Activated CD4-positive, alpha-beta T cell treated with anti-CD3 and anti-CD28 coated beads, Interleukin-2, Interleukin-4, amounts not matched to agents 100 ng/mL and 50 ng/mL, durations not matched to agents 16 hours and 8 hours (primary cell): ENCODE measurements at places on chromosomes 12 and 14.

DNA sequence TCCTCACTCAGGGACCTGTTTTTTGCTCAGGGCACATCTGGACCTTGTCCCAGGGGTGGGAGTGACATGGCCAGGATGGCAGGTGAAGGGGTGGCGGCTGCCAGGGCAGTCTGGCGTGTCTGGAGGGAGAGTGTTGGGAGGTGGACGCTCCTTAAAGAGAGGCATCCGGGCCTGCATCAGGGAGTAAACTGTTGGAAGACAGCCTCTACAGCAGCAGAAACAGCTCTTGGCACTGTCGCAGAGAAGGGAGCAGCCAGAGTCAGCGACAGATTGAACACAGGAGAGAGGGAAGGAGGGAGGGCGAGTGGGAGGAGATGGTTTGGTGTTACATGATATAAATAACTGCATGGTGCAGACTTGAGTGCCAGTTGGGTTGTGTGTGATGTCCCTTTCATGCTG is 52.8 kb downstream of the IGF1 start:
- DNase-seq = no peak

DNA sequence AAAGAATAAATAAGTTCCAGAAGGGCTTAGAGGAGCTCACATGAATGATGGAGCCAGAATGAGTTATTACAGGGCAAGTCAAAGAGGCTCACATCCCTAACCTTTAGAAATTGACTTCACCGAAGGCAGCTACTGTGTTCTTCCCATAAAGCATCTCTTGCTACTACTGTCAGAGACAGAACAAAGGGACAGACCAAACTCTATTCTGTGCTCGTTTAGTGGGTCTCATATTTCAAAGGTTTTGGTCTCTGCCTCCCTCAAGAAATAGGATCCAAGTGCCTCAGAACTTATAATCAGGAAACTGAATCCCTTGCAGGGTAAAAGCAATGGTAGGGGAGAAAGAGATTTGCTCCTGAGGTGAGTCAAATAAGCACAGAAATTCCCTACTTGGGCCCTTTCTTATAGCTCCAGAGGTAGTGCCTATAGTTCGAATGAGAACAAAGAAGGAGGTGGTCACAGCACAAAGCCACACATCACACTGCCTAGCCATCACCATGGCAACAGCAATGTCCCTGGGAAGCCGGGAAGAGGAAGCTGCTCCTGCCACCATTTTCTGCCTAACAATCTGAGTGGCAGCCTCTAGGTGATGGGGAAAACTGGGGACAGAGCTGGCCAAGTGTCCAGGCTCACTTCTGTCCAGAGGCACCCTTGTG is 294.9 kb downstream of the FOXN3 start:
- DNase-seq = no peak

DNA sequence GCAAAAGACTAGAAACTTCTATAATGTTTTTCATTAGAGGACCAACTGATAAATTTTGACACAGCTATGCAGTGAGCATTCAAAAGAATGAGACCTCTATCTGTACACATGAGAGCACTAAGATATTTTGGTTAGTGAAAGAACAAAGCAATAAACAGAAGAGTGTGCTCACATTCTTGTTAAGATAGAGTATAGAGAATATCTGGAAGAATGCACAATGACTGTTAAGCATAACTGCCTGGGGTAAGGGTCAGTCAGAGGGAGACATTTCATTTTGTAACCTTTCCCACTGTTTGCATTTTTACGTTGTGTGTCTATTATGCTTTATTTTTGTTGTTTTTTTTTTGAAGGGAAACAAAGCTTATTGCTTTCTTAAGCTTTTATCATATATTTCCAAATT is 20.7 kb downstream of the KCNMB4 start:
- no peak for DNase-seq

GRCh38 chr12:15526033-15526432 is 203.7 kb downstream of the PTPRO start:
- DNase-seq = no peak

DNA sequence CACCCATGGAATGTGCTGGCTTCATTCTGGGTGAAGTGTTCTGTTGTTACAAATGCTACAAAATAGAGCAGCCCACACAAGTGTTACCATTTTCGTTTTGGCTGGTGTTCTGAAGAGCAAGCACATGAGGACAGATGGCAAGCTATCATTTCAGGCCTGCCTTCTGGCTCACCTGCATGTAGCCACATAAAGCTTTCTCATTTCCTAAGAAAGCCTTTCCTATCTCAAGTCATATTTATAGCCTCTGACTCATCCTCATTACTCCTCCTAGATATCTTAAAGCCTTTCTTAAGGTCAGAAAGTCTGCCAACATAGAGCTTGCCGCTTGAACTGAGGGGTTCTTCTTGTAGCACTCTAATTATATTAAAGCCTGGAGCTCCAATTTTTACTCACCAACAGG is 89.0 kb downstream of the PTPRR start:
- DNase-seq = no peak

DNA sequence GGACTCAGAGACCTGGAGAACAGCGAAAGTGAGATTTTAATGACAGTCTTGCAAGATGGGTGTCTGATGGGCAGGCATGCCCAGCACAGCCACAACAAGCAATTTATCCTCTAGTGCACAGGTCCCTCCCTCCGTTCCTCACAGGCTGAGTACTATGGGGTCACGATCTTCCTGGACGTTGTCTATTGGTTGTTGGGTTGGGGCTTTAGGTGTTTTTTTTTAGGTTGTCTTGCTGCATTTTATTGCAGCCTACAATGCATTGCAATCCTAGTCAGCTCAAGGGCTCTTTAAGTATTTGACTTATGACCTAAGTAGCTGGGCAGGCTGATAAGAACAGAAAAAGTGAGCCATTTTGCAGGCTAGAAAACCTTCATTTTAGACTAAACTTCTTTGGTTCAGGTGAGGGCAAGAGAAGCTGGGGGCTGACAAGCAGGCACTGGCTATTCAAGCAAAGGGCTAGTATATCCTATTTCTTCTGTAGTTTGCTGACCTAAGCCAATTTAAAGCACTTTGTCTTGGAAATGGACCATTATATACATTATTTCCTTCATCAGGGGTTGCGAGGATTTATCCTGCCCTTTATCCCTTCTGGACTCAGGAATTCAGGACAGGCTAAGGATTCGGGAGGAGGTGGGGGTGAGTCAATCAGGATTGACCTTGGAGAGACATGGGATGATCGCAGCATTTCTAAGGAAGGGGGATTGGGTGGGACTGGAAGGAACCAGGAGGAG is 6.0 kb downstream of the KRT7 start:
- DNase-seq = no peak

- no peak for DNase-seq
Measured at GRCh38 chr12:59401862-59402261, 194.0 kb upstream of the SLC16A7 start.

DNA sequence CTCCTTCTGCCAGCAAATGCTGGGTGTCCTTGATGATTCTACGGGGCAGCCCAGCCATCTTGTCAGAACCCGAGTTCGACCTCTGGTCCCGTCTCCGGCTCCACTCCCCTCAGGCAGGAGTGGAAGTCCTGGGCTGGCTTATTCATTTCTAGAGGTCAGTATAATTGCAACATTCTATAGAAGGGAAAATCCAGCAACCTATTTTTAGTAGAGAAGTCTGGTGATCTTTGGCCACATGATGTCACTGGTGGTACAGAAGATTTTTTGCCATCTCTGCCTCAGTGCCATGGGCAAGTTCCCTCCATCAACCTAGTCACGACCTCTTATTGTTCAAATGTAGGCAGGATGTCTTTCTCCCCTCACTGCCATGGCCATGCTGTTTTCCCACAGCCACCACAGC is 22.4 kb downstream of the OR10G2 start:
- DNase-seq = no peak
